ENCODE measurements at places on chromosomes 1 and 21.

GRCh38 chr1:224175617-224176016, 7.4 kb upstream of the DEGS1 start:
- DNase-seq = no peak

GRCh38 chr1:167066333-167067122, 23.6 kb downstream of the GPA33 start:
- DNase-seq = peak; percentile 65

DNA sequence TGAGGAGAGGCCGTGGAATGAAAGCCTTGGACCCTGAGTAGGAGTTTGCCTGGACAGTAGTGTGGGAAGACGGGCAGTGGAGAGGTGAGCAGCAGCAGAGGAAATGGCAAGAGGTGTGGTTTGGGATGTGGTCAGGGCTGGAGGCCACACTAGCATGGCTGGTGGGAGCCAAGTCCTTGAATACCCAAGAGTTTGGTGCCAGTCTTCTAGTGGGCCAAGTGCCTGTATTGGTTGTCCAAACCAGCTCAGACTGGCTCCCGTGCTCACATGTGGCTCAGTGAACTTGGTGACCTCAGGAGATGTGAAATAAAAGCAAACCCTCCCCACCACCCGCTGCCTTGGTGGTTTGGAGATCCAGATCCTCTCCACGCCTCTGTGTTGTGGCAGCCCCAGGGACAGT, 2.4 kb downstream of the GUCA2A start:
- no peak for DNase-seq

DNA sequence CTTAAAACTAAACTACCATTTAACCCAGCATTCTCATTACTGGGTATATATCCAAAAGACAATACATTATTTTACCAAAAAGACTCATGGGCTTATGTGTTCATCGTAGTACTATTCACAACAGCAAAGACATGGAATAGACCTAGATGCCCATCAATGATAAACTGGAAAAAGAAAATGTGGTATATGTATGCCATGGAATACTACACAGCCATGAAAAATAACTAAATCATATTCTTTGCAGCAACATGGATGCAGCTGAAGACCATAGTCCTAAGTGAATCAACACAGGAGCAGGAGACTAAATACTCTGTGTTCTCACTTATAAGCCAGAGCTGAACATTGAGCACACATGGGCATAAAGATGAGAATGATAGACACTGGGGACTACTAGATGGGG, 645.1 kb upstream of the B3GALT2 start:
- DNase-seq = no peak

GRCh38 chr1:27392096-27392777, at the start of gene GPR3:
Gene GPR3 (plus strand): TSS chr1:27392622. CDS start chr1:27393799, 1,177 bp downstream.
- peak; percentile 77 for DNase-seq

DNA sequence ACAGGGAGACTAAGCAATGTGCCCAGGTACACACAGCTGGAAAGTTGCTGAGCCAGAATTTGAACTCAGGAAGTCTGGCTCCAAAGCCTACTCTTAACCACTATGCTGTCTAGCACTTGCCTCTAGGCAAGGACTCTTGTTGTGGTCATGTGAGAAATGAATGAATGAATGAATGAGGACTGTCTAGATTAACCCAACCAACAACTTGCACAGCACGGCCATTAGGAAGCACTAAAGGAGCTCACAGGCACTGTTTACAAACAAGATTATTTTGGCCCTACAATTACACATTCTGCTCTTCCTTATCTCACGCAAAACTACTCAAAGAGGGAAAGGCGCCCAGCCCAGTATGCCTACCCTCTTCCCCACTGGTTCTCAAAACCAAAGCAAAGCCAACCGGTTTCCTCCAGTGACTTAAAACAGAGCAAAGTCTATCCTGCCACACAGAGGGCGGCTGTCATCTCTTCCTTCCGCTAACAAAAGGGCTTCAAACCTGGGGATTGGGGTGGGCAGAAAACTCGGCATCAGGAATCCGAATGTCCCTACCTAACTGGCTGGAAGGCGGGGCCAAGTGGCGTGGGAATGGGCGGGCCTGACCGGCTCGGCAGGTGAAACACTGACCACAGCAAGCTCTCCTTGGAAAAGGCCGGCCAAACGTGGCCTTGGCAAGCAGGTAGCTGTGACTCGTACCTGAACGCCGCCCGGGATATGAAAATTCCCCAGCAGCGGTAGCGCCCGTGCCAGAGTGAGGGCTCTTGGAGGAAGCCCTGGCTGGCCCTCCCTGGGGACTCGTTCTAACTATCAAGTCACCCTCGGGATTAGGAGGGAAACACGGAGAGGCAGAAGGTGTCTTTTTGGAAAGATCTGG, 948 bp downstream of the STK40 start:
- DNase-seq = no peak

- DNase-seq = no peak
These were observed 53.6 kb downstream of the ATP6V1G3 start for GRCh38 chr1:198486903-198487302.

- DNase-seq = no peak
These were observed 41.9 kb downstream of the LUZP1 start for GRCh38 chr1:23126801-23127200.

DNA sequence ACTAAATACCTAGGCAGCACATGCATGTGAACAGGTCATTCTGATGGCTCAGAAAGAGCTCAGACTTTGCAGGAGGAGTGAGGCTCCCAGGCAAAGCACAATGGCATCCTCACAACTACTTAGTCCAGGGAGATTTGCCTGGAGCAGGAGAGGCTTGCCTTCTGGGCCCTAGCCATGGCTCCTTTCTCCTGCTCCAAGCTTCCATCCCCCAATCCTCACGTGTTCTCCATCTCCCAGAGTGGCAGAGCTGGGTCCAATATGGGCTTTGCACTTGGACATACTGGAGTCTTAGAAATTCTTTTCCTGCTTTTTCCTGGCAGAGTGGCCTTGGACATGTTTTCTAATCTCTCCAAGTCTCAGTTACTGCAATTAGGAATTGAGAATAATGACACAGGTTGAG, 15.8 kb downstream of the MYBPH start:
- DNase-seq = no peak

DNA sequence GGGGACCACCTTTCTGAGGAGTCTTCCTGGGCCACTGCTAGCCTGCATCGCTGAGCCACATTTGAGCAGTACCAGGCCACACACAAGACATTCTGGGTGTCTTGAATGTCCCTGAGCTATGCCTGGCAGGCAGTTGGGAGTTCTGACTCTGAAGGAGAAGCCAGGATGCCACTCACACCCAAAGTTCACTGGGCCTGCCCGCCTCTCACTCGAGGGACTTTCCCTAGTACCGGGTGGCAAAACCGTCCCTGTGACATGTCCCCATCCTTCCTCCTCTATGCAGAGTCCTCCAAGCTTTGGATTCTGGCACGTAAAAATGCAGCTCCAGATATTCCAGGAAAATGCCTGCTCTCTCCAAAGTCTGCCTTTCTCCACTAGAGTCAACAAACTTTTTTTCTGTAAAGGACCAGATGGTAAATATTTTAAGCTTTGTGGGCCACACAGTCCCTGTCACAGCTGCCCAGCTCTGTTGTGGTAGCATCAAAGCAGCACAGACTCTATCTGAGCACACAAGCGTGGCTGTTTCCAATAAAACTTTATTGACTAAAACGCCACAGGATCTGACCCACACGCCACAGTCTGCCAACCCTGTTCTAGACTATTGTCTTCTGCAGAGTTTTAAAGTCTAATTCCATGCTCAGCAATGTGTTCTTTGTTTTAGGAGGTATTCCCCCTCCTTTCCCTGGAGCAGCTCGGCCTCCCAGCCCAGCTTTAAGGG, 19.2 kb upstream of the GUCA2B start:
- DNase-seq = peak; percentile 5

DNA sequence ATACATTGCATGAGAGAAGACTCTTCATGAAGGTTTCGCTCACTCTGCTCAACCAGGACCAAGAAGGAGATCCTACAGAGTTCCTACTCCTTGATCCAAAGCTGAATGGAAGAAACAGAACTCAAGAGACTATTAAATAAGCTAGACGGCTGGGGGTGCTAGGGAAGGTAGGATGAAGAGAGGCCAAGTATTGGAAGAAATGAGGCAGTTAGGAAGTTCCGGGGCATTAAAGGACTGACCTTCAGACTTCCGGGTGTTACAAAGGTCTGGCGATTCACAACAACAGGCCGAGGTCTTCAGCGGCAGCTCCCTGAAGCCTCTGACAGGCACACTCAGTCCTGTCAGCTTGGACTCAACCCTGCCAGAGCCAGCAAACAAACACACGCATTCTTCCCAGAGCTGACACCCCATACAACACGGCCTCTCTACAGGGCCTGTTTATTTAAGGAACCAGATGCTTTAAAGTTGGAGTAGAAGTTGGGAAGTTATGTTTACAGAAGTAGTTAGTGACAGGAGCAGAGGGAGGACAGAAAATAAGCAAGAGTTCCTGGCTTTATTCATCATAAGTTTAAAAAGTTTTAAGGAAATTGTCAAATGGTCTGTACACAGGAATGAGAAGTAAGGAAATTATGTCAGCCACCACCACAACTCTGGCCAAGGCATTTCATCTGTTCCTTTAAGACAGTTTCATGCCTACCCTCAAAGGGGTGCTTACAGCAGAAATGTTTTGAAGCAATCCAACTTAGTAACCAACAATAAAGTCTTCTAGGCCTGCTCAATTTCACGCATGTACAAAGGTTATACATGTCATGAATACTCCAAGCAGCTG, 4.7 kb downstream of the SORT1 start:
- no peak for DNase-seq

DNA sequence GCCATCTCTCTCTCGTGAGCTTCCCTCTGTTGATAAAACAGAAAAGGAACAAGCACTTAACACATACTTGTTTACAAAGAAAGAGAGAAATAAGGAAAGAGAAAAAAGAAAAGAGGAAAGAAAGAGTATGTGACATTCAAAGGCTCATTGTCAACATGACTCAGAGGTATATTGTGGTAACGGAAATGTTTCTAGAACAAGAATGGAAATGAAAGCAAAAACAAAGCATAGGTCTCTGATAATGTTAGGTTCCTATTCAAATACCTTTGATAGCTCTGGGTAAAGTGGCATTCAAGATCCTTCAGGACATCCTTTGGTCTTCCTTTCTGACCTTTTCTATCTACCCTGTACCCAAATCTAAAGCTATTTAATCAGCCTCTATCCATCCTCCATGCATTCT, 67.4 kb upstream of the DMRTA2 start:
- no peak for DNase-seq

GRCh38 chr1:18339161-18339560, 141.6 kb upstream of the KLHDC7A start:
- no peak for DNase-seq

DNA sequence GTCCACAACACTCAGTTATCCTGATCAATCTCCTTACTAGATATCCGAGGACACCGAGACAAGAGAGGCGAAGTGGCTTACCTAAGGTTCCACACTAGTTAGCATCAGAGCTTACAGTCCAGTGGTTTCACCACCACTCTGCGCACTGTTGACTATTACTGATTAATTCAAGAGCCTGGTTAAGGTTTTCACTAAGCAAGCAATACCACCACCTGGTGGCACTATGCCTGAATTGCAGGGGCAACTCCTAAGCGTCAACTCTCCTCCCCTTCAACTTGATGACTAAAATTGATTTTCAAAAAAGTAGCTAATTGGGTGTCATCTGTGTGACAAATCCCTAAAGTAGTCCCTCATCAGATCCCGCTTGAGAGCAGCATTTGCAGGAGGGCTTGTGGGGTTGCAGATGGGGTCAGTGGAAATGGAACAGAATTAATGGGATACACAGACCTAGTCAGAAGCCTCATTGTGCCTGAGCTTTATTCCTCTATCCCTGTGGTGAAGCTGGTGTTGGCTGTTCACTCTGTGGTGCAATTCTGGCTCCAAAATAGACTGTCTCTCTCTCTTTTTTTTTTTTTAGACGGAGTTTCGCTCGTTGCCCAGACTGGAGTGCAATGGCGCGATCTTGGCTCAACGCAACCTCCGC, 9.1 kb downstream of the TTC22 start:
- DNase-seq = peak; percentile 33

GRCh38 chr1:215986401-215986800, 419.3 kb downstream of the KCTD3 start:
- no peak for DNase-seq

DNA sequence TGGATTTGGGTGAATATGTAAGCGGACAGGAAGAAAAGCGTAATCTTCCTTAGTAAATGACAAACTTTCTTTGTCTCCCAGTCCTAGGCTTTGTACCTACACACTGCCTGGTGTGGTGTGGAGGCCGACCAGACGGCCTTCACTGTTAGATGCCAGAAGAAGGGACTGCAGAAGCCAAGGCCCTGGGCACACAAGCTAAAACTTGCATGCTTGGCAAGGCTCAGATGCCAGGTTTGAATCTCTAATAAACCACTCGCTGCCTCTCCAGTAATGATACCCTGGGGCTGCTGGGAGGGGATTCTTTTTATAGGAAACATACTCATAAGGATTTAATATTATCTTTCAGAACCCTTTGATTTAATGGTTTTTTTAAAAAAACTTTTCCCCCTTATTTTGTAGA, 263.8 kb downstream of the PTPRC start:
- DNase-seq = no peak

- DNase-seq = no peak
These were observed 60.2 kb downstream of the ADAMTS1 start for GRCh38 chr21:26784974-26785373.

Data from NCI-H1694 treated with DMSO at 0.1 percent for 48 hours (cell line).